ENCODE measurements at places on chromosomes 7 and 10. TPM values are rescaled to one million over a fixed set of nuclear protein-coding genes. Genes with fewer than 3 reads are reported as not detected.

Gene WEE2
- total RNA-seq = not detected

Gene AKR1C8
- total RNA-seq = 0.22 TPM

Gene GIMAP7
- total RNA-seq = 36.1 TPM

Gene GPR146
- total RNA-seq = 2.4 TPM

GRCh38 chr10:113044016-113044755 is 94.1 kb downstream of the TCF7L2 start:
- H3K36me3 ChIP-seq = no peaks in the 10 kb centered on the region
- H3K4me3 ChIP-seq = no peak overlapping the region
- no peak overlapping the region for H3K27ac ChIP-seq
- no peaks in the 10 kb centered on the region for H3K27me3 ChIP-seq
- no peak for DNase-seq
- no peaks in the 10 kb centered on the region for H3K4me1 ChIP-seq

DNA sequence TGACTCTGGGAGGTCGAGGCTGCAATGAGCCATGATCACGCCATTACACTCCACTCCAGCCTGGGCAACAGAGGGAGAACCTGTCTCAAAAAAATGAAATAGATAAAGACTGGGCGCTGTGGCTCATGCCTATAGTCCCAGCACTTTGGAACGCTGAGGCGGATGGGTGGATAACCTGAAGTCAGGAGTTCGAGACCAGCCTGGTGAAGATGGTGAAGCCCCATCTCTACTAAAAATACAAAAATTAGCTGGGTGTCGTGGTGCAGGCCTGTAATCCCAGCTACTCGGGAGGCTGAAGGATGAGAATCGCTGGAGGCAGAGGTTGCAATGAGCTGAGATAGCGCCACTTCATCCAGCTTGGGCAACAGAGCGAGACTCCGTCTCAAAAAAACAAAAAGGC is 1.1 kb upstream of the DDX21 start:
- peak overlapping the region; percentile 99 for H3K4me3 ChIP-seq
- DNase-seq = no peak
- H3K27ac ChIP-seq = peak overlapping the region; percentile 78
- H3K4me1 ChIP-seq = peaks cover 20% of the 10 kb centered on the region
- peaks cover 49% of the 10 kb centered on the region for H3K36me3 ChIP-seq

DNA sequence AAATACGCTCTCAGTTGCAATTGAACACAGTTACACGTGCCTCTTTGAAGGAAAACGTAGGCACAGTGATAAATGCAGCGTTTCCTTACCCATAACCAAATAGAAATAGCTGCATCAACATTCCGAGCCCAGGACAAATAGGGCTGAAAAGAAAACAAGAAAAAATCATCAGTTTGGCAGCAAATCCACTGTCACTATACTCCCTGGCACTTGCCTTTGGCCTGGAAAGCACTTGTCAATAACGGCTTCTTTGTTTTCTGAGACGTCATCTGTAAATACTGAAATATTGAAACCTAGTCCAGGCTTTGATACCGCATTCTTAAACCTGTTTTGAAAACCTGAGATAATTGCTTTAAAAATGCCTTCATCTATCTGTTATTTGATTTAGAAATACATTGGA is 167.2 kb upstream of the AKR1E2 start:
- no peak overlapping the region for H3K4me3 ChIP-seq
- no peak overlapping the region for H3K27ac ChIP-seq
- DNase-seq = no peak
- peaks cover 36% of the 10 kb centered on the region for H3K27me3 ChIP-seq

- H3K4me3 ChIP-seq = no peak overlapping the region
- H3K27ac ChIP-seq = no peak overlapping the region
- DNase-seq = no peak
- no peaks in the 10 kb centered on the region for H3K36me3 ChIP-seq
- no peaks in the 10 kb centered on the region for H3K4me1 ChIP-seq
- H3K27me3 ChIP-seq = no peaks in the 10 kb centered on the region
Measured at GRCh38 chr10:126564326-126564888, 106.1 kb downstream of the C10orf90 start.

DNA sequence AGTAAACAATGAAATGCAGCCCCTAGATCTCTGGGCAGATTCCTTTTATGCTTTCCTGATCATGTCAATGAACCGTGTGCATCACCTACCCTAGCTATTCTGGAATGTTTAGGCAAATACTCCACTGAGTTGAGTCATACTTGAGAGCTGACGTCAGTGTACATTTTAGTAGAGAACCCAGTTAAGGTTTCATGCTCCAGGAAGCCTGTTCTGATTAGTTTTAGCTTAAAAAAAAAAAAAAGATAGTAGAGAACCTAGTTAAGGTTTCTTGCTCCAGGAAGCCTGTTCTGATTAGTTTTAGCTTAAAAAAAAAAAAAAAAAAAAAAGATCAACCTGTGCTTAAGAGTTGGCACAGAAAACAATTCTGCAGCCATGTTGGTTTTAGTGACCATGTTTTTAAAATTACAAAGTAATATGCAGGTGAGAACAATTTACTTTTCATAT is 3.7 kb upstream of the MCU start:
- peaks cover 13% of the 10 kb centered on the region for H3K27me3 ChIP-seq
- DNase-seq = no peak
- no peak overlapping the region for H3K27ac ChIP-seq
- peaks cover 18% of the 10 kb centered on the region for H3K4me1 ChIP-seq
- no peak overlapping the region for H3K4me3 ChIP-seq

DNA sequence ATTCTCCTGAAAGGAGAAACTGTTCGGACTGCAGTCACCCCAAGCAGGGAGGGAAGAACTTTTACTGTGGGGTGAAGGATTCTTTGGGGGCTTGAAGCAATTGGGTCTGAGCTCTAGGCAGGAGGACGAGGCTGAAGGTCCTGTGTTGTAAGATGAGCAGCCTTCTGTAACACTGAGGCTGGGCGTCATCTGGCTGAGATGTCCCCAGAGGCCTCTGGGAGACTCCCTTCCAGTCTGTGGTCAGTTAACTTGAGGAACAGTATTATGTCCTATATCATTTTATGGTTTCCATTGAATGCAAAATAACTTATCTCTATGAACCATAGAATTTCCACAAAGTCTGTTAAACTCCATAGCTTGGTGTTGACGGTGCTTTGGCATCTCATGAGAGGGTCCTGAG is 26.3 kb downstream of the FIGNL1 start:
- no peak overlapping the region for H3K27ac ChIP-seq
- no peak overlapping the region for H3K4me3 ChIP-seq
- no peaks in the 10 kb centered on the region for H3K36me3 ChIP-seq

GRCh38 chr7:27520815-27521790 is 141.6 kb downstream of the HIBADH start:
- H3K27ac ChIP-seq = no peak overlapping the region
- no peaks in the 10 kb centered on the region for H3K27me3 ChIP-seq
- H3K36me3 ChIP-seq = peaks cover 20% of the 10 kb centered on the region
- DNase-seq = no peak

DNA sequence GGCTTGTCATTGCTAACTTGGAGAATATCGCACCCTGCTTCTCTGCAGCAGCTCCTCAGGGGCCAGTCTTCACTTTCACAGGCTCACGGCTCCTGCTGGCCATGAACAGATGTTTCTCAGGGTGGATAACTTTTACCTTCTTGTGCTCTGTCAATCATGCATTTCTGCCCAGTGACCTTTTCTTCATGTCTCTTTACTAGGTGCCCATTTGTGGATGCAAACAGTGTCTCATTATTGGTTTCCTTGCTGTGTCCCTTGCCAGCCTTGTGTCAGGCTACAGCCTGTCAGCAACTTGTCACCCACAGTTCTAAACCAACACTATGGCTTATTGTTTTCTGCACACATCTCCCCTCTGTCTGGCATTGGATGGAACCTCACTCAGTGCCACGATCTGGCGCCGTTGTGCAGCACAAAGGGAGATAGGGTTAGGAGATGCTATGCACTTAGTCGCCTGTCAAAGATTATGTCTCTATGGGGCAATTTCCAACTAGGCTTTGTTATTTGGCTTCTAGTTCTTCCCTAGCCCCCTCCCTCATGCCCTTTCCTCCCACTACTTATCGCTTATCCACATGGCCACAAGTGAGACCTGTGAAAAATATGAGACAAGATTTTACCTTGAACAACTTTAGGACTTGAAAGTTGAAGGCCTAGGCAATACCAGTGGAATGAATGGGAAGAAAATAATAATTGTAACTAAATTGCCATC is 45.7 kb upstream of the NXPH1 start:
- DNase-seq = no peak
- no peak overlapping the region for H3K4me3 ChIP-seq
- H3K27ac ChIP-seq = no peak overlapping the region
- H3K36me3 ChIP-seq = no peaks in the 10 kb centered on the region

DNA sequence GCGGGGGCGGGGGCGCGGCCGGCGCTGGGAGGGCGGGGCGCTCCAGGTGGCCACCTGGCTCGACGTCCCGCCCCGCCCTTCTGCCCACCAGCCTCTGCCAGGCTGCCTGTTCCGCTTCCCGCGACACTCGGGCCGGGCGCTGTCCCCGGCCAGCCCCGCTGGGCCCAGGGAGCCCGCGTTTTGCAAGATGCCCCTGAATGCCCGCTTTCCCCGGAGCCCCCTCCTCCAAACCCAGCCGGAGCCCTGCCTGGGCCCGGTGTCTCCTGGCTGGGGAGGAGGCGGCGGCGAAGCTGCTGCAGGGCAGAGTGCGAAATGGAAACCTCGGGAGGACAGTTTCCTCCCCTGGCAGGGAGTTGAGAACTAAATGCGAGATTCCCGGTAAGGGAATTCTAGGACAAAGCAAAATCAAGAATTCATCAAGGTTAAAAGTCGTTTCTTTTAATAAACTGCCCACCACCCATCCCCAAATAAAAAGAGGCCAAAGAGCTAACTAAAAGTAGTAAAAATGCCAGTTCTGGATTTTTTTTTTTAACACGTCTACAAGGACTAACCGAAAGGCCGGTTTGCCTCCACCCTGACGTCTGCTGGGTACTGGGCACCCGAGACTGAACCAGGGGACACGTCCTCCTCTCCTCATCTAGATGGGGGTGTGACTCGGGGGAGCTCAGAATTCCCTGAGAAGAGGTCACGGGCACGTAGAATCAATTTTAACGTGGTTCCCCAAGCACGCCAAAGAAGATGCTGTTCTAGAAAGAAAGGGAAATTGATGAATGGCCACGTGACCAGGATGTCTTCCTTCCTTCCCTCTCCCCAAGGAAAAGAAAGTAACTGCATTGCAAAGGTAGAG is 200.4 kb upstream of the NFE2L3 start:
- peak overlapping the region; percentile 7 for H3K4me3 ChIP-seq
- H3K27me3 ChIP-seq = peaks cover 28% of the 10 kb centered on the region
- DNase-seq = no peak

- no peak overlapping the region for H3K27ac ChIP-seq
- no peaks in the 10 kb centered on the region for H3K27me3 ChIP-seq
- H3K4me3 ChIP-seq = no peak overlapping the region
- H3K36me3 ChIP-seq = no peaks in the 10 kb centered on the region
Measured at GRCh38 chr7:34389332-34390078, 268.5 kb upstream of the NPSR1 start.

GRCh38 chr10:70354556-70354955 is 27.9 kb downstream of the LRRC20 start:
- peaks cover 3% of the 10 kb centered on the region for H3K27me3 ChIP-seq
- H3K27ac ChIP-seq = no peak overlapping the region
- H3K36me3 ChIP-seq = peaks cover 2% of the 10 kb centered on the region
- no peak overlapping the region for H3K4me3 ChIP-seq
- no peak for DNase-seq

GRCh38 chr7:148939128-148939755 is 55.2 kb upstream of the EZH2 start:
- peak overlapping the region; percentile 87 for H3K27ac ChIP-seq
- DNase-seq = no peak
- H3K36me3 ChIP-seq = peaks cover 19% of the 10 kb centered on the region
- peaks cover 21% of the 10 kb centered on the region for H3K4me1 ChIP-seq
- H3K4me3 ChIP-seq = peak overlapping the region; percentile 68
- no peaks in the 10 kb centered on the region for H3K27me3 ChIP-seq

GRCh38 chr7:14937581-14937980 is 35.0 kb upstream of the DGKB start:
- DNase-seq = no peak
- H3K4me3 ChIP-seq = no peak overlapping the region
- H3K27me3 ChIP-seq = no peaks in the 10 kb centered on the region
- no peak overlapping the region for H3K27ac ChIP-seq

DNA sequence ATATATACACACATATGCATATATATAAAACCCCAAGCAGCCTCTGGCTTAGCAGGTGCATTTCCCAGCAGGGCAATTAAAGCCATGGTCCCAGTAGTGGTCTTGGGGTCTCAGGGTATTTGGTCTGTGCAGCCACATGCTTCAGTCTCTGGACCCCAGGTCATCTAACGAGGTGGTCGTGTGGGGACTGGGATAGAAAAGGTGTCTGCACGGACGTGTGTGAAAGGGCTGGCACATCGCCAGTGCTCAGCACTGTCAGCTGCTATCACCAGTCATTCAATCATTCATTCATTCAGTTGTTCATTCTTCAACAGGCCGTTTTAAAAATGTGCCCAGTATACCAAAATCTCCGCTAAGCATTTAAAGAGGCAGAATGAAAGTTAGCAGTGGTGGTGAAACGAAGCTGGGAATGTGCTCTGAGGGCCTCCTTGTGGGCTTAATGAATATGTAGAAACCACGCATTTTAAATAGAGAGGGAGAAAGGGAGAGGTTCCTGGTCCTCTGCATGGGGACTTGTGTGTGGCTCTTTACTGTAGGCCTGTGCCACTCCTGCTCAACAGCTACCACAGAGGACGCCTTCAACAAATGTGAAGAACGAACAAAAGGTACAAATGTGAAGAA is 170.4 kb downstream of the EGFR start:
- peaks cover 11% of the 10 kb centered on the region for H3K27me3 ChIP-seq
- no peak for DNase-seq
- H3K4me3 ChIP-seq = no peak overlapping the region
- no peaks in the 10 kb centered on the region for H3K4me1 ChIP-seq

- no peak for DNase-seq
- H3K36me3 ChIP-seq = peaks cover 7% of the 10 kb centered on the region
- H3K27me3 ChIP-seq = no peaks in the 10 kb centered on the region
- H3K27ac ChIP-seq = peak overlapping the region; percentile 98
- H3K4me3 ChIP-seq = peak overlapping the region; percentile 94
- peaks cover 36% of the 10 kb centered on the region for H3K4me1 ChIP-seq
Measured at GRCh38 chr7:92244808-92245486, 767 bp downstream of the KRIT1 start.

DNA sequence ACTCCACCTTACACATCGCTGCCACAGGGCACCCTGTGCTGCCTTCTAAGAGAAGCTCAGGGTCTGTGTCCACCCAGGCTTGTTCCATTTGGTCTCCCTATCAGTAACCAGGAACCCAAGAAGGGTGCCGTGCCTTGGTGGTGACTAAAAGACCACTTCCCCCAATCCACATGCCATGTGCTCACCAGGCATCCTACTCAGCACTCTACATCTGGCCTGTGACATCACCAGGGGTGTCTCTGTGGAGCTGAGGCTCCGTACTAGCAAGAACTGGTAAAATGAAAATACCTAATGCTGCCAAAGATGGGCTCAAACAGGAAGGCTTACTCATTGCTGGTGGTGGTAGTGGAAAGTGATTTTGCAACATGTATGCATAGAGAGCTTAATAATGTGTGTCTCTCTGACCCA is 19.0 kb upstream of the C10orf71 start:
- H3K4me3 ChIP-seq = no peak overlapping the region
- no peaks in the 10 kb centered on the region for H3K36me3 ChIP-seq
- no peak for DNase-seq
- H3K27me3 ChIP-seq = peaks cover 3% of the 10 kb centered on the region

- H3K27me3 ChIP-seq = peaks cover 22% of the 10 kb centered on the region
- H3K36me3 ChIP-seq = no peaks in the 10 kb centered on the region
- peak overlapping the region; percentile 77 for H3K27ac ChIP-seq
- H3K4me1 ChIP-seq = peaks cover 33% of the 10 kb centered on the region
- DNase-seq = no peak
- H3K4me3 ChIP-seq = peak overlapping the region; percentile 80
Measured at GRCh38 chr7:24572393-24572996, 757 bp upstream of the PALS2 start.

- no peak for DNase-seq
- peaks cover 3% of the 10 kb centered on the region for H3K27me3 ChIP-seq
- H3K4me1 ChIP-seq = no peaks in the 10 kb centered on the region
- no peak overlapping the region for H3K4me3 ChIP-seq
- H3K27ac ChIP-seq = no peak overlapping the region
Measured at GRCh38 chr10:52756295-52756694, 16.3 kb downstream of the MBL2 start.
